Smooth muscle cell of the umbilical artery (primary cell): ENCODE measurements at places on chromosomes 4 and X. TPM values are rescaled to one million over a fixed set of nuclear protein-coding genes. Genes with fewer than 3 reads are reported as not detected.

Gene ATP1B4
- total RNA-seq = not detected in 2 replicates

Gene SPANXN4
- not detected in 2 replicates for total RNA-seq

Gene SLITRK4
- 3.6 and 6.6 TPM in 2 replicates for total RNA-seq

Gene NAT8L
- 0.14 and 0.30 TPM in 2 replicates for total RNA-seq

Gene PRKX
- total RNA-seq = 10.1 and 22.7 TPM in 2 replicates

Gene MGAT4D
- total RNA-seq = not detected in 2 replicates

Gene NDST3
- total RNA-seq = 0.05 and 2.4 TPM in 2 replicates

Gene TRIML1
- total RNA-seq = not detected in 2 replicates

Gene MTNR1A
- 0.23 TPM in 1 of 2 replicates, not detected in the other for total RNA-seq

Gene ASMT
- not detected in 2 replicates for total RNA-seq

Gene TMEM154
- 4.8 and 9.8 TPM in 2 replicates for total RNA-seq

Gene COX7B2
- total RNA-seq = not detected in 2 replicates
